ENCODE measurements at places on chromosomes 7 and 10.

- DNase-seq: no peak
Observed at GRCh38 chr7:121083790-121084251, 95.3 kb downstream of the CPED1 start.

GRCh38 chr10:93917821-93918220 is 24.0 kb downstream of the SLC35G1 start:
- DNase-seq: no peak

GRCh38 chr7:125316466-125316865 is 386.8 kb upstream of the POT1 start:
- DNase-seq: no peak

- DNase-seq: no peak
Observed at GRCh38 chr7:44882899-44883298, 2.4 kb downstream of the PURB start.

- no peak for DNase-seq
Observed at GRCh38 chr7:29480934-29481651, 82.5 kb upstream of the PRR15 start.

DNA sequence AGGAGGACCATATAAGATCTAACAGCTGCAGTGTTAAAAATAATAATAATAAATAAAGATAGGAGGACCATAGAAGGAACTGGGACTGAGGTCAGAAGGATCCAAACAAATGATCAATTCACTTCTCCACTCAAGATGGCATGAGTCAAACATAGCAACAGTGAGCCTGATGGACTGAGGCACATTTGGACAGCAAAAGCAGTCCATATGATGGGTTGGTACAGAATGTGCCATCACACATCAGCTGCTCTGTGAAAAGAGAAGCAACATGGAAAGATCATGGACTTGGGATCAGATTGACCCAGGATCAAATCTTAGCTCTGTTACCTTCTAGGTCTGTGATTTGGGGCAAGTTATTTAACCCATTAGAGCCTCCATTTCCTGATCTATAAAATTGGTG is 188.9 kb upstream of the KMT2E start:
- DNase-seq: no peak

DNA sequence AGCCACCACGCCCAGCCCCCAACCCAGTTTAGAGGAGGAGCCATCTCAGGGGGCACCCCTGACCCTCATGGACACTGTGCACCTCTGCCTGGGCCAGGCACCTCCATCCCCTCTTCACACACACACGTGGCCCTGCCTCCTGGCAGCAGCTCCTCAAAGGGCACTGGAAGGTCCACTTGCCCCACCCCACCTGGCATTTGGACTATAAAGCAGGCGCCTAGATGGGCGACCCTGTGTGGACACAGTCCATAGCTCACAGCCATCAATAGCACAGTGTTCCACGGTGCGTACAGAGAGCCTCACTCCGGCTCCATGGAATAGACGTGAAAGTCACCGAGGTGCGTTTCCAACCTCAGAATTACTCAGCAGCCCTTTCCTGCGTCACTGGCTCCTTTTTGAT is 41.0 kb downstream of the FKBP6 start:
- no peak for DNase-seq

GRCh38 chr7:93862651-93863050 is 27.9 kb downstream of the TFPI2 start:
- no peak for DNase-seq

GRCh38 chr10:84762754-84763394 is 434.5 kb downstream of the CCSER2 start:
- no peak for DNase-seq

DNA sequence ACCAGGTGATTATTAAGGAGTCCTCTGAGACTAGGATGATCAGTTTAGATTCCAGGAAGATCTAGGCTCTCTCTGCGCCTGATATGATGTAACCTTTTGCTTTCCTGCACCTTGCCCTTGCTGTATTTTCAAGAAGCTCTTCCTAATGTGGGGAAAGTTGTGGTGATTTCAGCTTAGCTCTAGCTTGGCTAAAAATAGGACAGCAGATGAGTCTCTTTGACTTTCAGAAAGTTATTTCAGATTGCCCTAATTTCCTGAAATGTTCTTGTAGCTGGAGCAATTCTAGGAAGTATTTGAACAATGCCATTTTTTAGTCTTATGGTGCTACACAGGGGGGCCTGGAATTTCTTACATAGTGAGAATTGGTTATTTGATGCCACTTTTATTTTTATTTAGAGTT is 3.8 kb downstream of the LCOR start:
- DNase-seq: no peak

DNA sequence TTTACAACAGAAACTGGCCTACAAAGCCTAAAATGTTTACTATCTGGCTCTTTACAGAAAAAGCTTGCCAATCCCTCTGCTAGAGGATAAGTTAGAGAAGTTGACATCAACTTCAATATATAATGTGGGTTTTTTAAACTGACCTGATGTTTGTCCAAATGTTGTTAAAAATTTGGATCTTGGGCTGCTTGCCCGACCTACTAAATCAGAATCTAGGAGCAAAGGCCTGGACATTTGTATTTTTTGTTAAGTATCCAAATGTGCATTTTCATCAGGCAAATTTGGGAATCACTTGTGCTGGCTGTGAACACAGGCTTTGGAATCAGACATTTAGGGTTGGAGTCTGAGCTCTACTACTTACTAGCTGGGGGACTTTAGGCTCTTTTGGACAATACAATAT is 252.7 kb upstream of the CSTF2T start:
- DNase-seq: no peak

- DNase-seq: no peak
Observed at GRCh38 chr7:48035967-48036478, 680 bp downstream of the C7orf57 start.

DNA sequence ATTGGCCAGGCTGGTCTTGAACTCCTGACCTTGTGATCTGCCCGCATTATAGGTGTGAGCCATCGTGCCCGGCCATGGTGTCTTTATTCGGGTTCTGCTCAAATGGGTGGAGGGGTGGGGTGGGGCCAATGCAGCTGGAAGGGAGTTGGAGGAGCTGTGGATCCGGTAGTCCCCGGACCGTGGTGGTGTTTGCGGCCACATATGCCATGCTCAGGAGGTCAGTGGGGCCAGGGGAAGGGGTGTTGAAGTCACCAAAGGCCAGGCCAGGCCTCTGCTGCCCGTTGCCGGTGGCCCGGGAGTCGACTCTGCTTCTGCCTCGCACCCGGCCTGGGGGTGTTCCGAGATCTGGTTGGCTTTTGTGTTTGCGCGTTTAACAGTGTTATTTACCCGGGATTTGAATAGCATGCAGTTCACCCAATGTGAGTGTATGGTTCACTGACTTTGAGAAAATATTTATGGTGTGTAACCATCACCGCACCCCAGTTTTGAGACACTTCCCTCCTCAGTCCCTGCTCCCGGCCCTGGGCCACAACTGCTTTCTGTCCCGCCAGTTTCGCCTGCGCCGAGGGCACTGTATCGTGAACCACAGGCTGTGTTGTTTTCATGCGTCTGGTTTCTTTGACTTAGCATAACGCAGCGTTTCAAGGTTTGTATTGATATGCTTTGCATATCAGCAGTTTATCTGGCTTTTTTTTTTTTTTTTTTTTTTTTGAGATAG is 10.7 kb downstream of the INPP5A start:
- DNase-seq: no peak

GRCh38 chr10:118041316-118041715 is 5.4 kb downstream of the RAB11FIP2 start:
- no peak for DNase-seq

- no peak for DNase-seq
Observed at GRCh38 chr7:19020711-19021110, 96.7 kb downstream of the TWIST1 start.

- no peak for DNase-seq
Observed at GRCh38 chr10:93071674-93072224, 1.9 kb upstream of the CYP26A1 start.

- no peak for DNase-seq
Observed at GRCh38 chr7:114917211-114917839, 4.6 kb upstream of the MDFIC start.
